ENCODE measurements at places on chromosomes 6 and 20.

DNA sequence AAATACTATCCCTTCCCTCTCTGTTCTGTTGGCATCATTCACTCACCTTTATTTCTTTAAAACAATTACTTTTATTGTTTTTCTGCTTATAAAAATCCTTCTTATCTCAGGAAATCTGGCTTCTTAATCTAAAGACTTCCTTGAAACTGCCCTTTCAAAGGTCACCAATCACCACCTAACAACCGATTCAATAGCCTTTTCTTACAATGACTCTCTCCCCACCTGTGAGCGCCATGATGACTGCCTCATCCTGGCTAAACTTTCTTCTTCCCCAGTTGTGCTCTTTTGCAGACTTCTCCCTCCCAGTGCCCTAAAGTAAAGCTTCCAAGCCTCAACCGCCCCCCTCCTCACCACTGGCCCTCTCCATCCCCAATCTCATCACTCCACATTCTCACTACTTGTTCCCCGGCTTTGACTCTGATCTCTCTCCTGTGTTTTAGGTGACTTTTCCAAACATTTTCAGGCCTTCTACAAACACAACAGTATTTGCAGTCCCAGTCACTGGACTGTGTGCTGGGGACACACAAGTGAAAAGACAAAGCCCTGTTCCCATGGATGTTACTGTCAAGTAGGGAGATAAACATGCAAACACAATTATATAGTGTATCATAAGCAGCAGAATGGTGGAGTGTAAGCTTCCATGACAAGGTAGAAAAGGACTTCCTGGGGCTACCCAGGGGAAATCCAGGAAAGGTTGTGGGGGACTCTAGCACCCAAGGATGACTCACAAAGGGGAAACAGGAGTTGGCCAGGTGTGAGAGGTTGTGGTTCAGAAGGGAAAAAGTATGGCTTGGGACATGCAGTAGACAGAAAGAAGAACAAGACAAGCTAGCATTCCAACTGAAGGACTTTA lies 12.8 kb downstream of the NHSL1 start:
- no peaks in the 10 kb centered on the region for H3K36me3 ChIP-seq
- DNase-seq: no peak
- H3K4me3 ChIP-seq: no peak overlapping the region
- no peak overlapping the region for H3K27ac ChIP-seq
- H3K4me1 ChIP-seq: no peaks in the 10 kb centered on the region
- no peaks in the 10 kb centered on the region for H3K27me3 ChIP-seq

GRCh38 chr20:19758501-19759331 lies 658 bp downstream of the RIN2 start:
- H3K27me3 ChIP-seq: no peaks in the 10 kb centered on the region
- peak overlapping the region; percentile 80 for H3K4me3 ChIP-seq
- H3K36me3 ChIP-seq: no peaks in the 10 kb centered on the region
- peak; percentile 76 for DNase-seq
- peak overlapping the region; percentile 94 for H3K27ac ChIP-seq

DNA sequence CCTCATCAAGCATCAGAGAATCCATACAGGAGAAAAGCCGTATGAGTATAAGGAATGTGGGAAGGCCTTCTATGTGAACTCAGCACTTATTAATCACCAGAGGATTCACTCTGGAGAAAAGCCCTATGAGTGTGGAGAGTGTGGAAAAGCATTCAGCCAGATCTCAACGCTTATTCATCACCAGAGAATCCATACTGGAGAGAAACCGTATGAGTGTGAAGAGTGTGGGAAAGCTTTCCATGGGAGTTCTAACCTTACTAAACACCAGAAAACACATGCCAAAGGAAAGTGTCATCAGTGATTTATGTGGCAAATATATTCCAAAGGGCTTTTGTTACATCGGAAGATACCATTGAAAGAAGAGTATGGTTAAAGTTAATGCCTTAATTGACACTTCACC lies 25.4 kb downstream of the ZKSCAN8 start:
- H3K27me3 ChIP-seq: no peaks in the 10 kb centered on the region
- no peaks in the 10 kb centered on the region for H3K4me1 ChIP-seq
- no peak overlapping the region for H3K4me3 ChIP-seq
- DNase-seq: no peak

- no peak for DNase-seq
- H3K4me3 ChIP-seq: no peak overlapping the region
- H3K36me3 ChIP-seq: no peaks in the 10 kb centered on the region
- no peak overlapping the region for H3K27ac ChIP-seq
- H3K4me1 ChIP-seq: no peaks in the 10 kb centered on the region
Measured at GRCh38 chr20:38460040-38460623, 12.5 kb upstream of the RALGAPB start.

GRCh38 chr20:51460569-51461265 lies 81.8 kb downstream of the NFATC2 start:
- no peak overlapping the region for H3K27ac ChIP-seq
- no peaks in the 10 kb centered on the region for H3K27me3 ChIP-seq
- no peaks in the 10 kb centered on the region for H3K4me1 ChIP-seq
- DNase-seq: no peak

DNA sequence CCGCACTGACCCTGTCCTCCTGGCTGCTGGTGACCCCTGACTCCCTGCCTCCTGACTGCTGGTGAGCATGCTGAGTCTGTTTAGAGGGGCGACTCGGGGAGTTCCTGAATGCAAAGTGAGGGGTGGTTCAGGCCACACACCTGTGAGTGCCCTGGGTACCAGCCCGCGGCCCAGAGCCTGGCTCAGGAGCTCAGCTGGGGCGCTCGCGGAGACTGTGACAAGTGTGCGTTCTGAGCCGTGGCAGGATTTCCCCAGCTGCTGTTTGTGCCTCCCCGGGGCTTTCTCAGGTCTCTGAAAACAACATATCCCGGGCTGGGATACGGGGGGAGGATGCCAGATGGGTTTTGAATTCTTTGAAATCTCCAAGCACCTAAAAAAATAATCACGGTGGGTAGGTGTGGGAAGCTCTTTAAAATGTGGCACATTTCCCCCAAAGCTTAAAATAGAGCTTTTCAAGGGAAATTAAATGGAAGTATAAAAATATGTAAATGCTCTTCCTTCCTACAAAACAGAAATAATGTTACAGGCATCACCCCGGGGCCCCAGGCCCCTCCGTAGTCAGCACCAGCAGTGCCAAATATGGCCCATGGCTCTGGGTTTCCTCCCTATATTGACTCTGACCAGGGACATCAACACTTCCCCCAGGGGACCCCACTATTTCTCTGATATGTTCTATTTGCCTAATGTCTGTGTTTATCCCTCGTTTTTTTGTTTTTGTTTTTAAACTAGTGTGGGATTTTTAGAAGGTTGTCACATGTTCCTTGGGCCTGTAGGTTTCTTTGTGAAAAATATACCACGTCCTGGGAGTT lies 49.9 kb upstream of the TAGAP start:
- H3K4me1 ChIP-seq: no peaks in the 10 kb centered on the region
- no peaks in the 10 kb centered on the region for H3K36me3 ChIP-seq
- no peaks in the 10 kb centered on the region for H3K27me3 ChIP-seq
- DNase-seq: no peak

- DNase-seq: no peak
- H3K4me3 ChIP-seq: no peak overlapping the region
- H3K27me3 ChIP-seq: no peaks in the 10 kb centered on the region
Measured at GRCh38 chr20:50518270-50518721, 8.1 kb downstream of the PTPN1 start.

- H3K4me1 ChIP-seq: peaks cover 9% of the 10 kb centered on the region
- H3K36me3 ChIP-seq: no peaks in the 10 kb centered on the region
- no peak overlapping the region for H3K4me3 ChIP-seq
- H3K27ac ChIP-seq: no peak overlapping the region
- no peaks in the 10 kb centered on the region for H3K27me3 ChIP-seq
Measured at GRCh38 chr20:39855056-39855455, 834.0 kb downstream of the MAFB start.

DNA sequence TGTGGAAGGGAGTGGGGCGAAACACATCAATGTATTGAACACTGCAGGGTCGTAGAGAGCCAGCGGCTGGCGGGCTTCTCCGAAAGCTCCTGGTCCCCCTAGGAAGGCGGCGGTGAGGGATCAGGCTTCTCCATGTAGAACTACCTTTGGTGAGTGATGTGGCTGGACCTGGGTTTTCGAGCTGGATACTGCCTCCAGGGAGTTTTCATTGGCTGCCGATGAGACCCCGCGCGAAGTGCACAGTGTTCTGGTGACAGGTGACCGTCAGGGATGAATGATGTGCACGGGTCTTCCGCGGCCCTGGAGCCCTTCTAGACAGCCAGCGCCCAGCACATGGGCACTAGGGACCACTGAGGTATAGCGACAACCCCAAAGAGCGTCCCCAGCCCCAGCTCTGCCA lies 16.4 kb downstream of the ABT1 start:
- H3K36me3 ChIP-seq: no peaks in the 10 kb centered on the region
- DNase-seq: no peak
- H3K27me3 ChIP-seq: no peaks in the 10 kb centered on the region
- H3K4me3 ChIP-seq: no peak overlapping the region

DNA sequence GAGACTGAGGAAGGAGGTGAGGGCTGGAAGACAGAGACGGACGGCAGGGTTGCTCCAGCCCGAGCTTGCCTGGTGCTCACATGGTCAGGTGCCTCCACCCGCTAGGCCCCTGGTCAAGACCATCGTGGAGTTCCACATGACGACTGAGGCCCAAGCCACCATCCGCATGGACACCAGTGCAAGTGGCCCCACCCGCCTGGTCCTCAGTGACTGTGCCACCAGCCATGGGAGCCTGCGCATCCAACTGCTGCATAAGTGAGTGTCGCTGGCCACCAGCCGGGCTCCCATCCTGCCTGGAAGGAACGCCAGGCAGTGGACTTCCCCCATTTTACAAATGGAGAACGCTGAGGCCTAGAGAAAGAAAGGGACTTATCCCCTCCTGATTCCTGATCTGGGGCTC lies 7.8 kb downstream of the BPIFB1 start:
- no peak overlapping the region for H3K27ac ChIP-seq
- H3K27me3 ChIP-seq: no peaks in the 10 kb centered on the region
- DNase-seq: no peak
- H3K4me3 ChIP-seq: no peak overlapping the region
- no peaks in the 10 kb centered on the region for H3K4me1 ChIP-seq

GRCh38 chr6:88761237-88762031 lies 202.0 kb downstream of the RNGTT start:
- no peaks in the 10 kb centered on the region for H3K27me3 ChIP-seq
- H3K4me3 ChIP-seq: no peak overlapping the region
- no peaks in the 10 kb centered on the region for H3K4me1 ChIP-seq
- no peak for DNase-seq
- no peak overlapping the region for H3K27ac ChIP-seq

- no peaks in the 10 kb centered on the region for H3K36me3 ChIP-seq
- no peaks in the 10 kb centered on the region for H3K27me3 ChIP-seq
- no peak for DNase-seq
- H3K27ac ChIP-seq: no peak overlapping the region
- H3K4me1 ChIP-seq: no peaks in the 10 kb centered on the region
Measured at GRCh38 chr6:151891524-151891923, 84.0 kb downstream of the ESR1 start.

- H3K4me3 ChIP-seq: no peak overlapping the region
- H3K27ac ChIP-seq: no peak overlapping the region
- peaks cover 4% of the 10 kb centered on the region for H3K4me1 ChIP-seq
- no peaks in the 10 kb centered on the region for H3K27me3 ChIP-seq
Measured at GRCh38 chr6:41536795-41537758, 9.1 kb upstream of the FOXP4 start.

DNA sequence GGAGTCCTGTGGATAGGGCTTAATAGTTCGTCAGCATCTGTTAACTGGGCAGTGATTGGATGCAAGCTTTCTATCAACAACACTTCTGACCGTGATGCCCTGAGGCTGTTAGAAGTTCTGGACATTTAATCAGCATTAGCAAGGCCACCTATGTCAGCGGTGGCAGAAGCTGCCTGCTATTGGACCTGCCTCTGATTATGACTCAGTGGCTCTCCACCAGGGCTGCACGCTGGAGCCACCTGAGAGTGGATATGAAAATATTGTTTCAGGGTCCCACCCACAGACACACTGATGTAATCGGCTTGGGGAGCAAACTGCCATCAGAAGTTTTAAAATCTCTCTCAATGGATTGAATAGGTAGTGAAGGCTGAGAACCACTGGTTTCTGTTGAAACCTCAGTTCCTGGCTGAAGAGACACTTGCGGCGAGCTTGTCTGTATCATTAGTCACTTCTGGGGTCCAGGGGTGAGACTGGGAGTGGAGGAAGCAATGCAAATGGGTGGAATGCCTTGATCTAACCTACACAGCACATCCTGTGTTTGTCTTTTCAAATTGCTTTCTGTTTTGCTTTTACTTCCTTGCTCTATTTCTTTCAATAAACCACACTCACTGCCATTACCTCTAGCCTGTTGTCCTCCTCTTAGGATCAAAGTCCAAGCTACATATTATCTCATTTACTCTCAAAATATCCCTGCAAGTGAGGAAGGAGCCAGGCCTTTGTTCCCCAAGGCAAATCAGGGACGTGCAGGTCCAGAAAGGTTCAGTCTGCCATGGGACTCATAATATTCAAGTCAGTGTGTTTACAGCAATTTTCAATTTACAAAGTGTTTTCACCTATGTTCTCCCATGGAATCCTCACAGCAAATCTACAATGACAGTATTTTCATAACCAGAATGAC lies 4.2 kb downstream of the CLIC5 start:
- H3K27ac ChIP-seq: no peak overlapping the region
- no peaks in the 10 kb centered on the region for H3K36me3 ChIP-seq
- peaks cover 18% of the 10 kb centered on the region for H3K4me1 ChIP-seq
- DNase-seq: no peak
- H3K4me3 ChIP-seq: no peak overlapping the region

DNA sequence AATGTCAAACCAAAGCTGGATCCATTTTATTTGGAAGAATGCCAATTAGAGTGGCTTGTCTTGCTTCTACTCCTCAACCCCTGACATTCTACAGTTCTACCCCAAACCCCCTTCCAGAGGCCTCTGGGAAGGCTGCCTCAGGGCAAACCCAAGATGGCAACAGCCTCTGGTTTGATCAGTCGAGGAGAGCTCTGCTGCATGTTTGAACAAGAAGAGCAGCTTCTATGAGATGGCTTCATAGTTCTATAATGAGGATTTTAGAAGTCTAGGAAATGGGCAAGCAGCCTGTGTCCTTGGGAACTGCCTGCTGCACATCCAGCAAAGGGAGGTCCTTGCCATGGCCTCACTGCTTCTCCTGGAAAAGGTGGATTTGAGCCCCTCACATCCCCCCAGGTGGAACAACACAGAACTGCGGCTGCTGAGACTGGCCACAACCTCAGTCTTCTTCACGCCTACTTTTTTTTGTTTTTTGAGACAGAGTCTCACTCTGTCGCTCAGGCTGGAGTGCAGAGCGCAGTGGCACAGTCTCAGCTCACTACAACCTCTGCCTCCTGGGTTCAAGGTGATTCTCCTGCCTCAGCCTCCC lies 37.9 kb downstream of the ZC3H12D start:
- H3K27me3 ChIP-seq: peaks cover 68% of the 10 kb centered on the region
- H3K27ac ChIP-seq: no peak overlapping the region
- peak; percentile 16 for DNase-seq
- H3K4me1 ChIP-seq: peaks cover 14% of the 10 kb centered on the region

DNA sequence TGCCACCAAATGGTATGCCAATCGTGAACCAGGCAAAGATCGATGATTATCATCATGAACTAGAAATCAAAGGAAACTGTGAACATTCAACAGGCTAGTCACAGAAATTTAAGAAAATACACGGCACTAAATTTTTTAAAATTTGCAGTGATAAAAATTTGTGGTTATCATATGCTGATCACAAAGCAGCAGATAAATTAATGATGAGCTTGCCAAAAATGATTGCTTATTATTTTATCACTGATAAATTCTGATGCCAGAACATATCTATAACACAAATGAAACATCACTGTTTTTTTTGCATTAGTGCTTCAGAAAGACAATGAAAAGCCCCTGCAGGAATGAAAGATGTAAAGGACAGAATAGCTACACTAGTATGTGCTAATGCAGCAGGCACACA lies 1413.2 kb upstream of the MAP3K7 start:
- H3K4me1 ChIP-seq: no peaks in the 10 kb centered on the region
- H3K27me3 ChIP-seq: no peaks in the 10 kb centered on the region
- no peaks in the 10 kb centered on the region for H3K36me3 ChIP-seq
- H3K27ac ChIP-seq: no peak overlapping the region
- no peak overlapping the region for H3K4me3 ChIP-seq

All from tibial artery (tissue), 4 donors.